ENCODE measurements at places on chromosomes 16 and 17.

GRCh38 chr17:340074-340473 lies 12.5 kb downstream of the RPH3AL start:
- DNase-seq, result no peak

- no peak for DNase-seq
Observed at GRCh38 chr16:17491140-17491662, 20.4 kb upstream of the XYLT1 start.

- DNase-seq, result no peak
Observed at GRCh38 chr16:48526058-48526957, 83.7 kb downstream of the N4BP1 start.

- no peak for DNase-seq
Observed at GRCh38 chr17:14304773-14305517, 4.1 kb downstream of the HS3ST3B1 start.

GRCh38 chr17:17701658-17702057 lies 20.4 kb downstream of the RAI1 start:
- DNase-seq, result no peak

DNA sequence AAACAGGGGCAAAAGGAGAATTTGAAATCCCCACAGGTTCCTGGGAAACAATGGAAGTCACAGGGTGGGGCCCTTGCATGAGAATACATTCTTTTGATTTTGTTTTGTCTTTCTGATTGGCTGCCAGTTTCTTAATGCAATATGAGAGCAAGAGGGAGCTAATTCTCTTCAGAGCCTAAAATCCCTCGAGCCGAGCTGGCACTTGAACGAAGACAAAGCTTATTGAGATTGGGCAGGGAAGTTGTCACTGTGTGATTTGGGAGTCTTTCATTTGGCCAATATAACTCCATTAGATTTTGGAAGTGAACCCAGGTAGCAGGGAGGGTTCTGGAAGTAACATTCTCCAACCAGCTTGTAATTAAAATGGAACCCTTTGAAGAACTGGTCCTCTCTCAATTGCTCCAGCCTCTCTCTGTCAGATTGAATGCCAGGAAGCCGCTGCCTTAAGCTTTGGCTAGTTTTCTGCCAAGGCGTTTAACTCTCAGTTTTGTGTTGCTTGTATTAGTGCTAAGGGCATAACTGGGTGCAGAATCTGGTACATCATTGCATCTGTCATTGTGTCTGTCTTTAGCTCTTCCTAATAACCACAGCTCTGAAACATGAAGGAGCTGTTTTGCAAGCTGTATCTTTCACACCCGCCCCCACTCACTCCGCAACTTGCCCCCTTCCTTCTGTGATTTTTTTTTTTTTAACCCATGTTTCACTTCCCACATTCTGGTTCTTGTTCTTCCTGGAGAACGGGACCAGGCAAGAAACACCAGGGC lies 272.0 kb downstream of the MAF start:
- DNase-seq, result no peak

DNA sequence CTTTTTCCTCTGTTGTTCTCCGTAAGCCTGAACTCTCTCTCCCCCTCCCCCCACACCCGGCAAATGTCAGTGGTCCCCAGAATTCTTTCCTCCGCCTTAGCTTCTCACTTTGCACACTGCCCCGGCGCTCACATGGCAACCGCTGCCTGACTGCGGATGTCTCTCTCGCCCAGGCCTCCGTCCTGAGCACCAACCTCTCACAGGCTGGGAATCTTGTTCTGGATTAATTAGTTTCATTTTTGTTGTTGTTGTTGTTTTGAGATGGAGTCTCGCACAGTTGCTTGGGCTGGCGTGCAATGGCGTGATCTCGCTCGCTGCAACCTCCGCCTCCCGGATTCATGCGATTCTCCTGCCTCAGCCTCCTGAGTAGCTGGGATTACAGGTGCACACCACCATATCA lies 16.7 kb downstream of the C17orf100 start:
- no peak for DNase-seq

- no peak for DNase-seq
Observed at GRCh38 chr17:40021451-40021971, 6.3 kb downstream of the CSF3 start.

DNA sequence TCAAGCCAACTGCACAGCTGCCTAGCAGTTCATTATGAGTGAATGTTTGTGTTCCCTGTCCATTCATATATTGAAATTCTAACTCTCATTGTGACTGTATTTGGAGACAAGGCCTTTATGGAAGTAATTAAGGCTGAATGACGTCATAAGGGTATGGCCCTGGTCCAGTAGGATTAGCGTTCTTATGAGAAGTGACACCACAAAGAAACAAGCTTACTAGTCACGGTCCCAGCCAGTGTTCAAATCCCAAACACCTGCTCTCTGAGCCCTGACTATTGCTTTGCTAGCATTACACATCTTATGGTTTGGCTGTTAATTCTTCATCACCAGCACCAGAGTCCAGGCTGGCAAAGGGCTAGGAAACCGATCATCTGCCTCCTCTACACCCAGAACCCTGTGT lies 2.2 kb downstream of the ZNF668 start:
- DNase-seq, result no peak

DNA sequence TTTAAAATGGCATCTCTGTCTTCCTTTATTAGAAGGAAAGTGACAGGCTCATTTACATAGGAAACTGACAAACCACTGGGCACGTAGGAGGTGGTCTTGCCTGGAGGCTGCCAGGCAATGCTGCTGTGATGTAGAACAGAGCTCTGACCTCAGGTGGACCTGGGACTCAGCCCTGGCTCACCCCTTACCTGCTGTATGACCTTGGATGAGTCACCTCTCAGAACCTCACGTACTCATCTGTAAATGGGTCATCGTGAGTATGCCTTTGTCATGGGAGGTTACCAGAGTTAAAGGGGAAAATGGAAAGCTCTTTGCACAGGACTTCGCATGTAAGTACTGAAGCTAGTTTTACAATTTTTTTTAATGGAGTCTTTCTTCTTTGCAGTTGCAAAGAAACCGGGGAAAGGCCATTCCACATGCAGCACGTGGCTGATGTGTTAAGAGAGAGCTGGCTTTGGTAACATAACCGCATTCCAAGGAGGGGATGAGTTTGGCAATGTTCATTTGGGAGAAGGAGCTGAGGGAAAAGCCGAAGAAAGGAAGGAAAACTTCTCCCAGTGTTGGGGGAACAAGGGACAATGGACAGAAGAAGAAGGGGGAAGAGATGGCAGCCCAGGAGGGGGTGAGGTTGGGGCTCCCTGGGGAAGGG lies 37.4 kb upstream of the LONP2 start:
- DNase-seq, result no peak

DNA sequence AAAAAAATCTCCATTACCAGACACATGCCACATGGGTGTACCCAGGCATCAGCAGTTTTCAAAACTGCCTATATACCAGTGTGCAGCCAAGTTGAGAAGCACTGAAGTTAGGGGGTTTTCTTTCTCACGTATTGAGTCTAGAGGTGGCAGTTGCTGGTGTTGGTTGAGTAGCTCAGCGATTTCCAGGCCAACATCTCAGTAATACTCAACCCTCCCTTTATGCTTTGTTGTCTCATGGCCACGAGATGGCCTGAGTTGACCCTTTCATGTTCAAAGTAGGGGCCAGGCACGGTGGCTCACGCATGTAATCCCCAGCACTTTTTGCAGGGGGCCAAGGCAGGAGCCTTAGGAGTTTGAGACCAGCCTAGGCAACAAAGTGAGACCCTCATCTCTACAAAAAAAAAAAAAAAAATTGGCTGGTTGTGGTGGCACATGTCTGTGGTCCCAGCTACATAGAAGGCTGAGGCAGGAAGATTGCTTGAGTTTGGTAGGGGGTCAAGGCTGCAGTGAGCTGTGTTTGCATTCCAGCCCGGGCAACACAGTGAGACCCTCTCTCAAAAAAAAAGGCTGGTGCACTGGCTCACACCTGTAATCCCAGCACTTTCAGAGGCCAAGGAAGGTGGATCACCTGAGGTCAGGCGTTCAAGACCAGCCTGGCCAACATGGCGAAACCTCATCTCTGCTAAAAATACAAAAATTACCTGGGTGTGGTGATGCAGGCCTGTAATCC lies 10.8 kb downstream of the LRRC3C start:
- no peak for DNase-seq

GRCh38 chr16:11554053-11554452 lies 32.7 kb downstream of the LITAF start:
- no peak for DNase-seq

GRCh38 chr16:78106686-78107085 lies 7.2 kb downstream of the WWOX start:
- no peak for DNase-seq

DNA sequence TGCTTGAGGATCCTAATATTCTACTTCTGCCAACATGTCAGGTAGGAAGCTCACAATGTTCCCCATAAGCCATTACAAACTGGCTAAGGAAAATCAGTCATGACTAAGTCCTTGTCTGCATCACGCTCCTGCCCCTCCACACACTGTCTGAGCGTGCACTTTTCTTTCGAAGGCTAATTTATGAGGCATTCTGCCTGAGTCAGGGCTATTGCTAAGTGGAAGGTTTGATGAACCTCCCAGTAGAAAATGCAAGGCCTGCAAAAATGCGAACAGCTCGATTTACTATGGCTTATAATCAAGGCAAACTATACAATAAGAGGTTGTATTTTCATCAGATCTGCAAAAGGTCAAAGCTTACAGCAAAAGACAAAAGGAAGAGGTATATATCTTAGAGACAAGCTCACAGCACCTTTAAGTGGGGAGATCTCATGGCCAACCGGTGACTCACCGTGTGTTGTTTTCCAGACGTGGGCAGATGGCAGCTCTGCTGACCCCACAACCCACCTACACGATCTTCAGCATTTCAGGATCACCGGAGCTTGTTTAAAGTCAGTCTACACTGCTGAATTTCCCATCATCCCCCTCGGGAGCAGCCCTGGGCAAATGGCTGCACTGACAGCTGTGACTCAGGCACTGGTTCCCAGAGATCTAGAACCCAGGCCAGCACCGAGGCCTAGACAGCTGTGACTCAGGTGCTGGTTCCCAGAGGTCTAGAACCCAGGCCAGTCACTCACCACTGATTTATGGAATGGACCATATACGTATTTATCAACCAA lies 26.1 kb downstream of the MEAK7 start:
- no peak for DNase-seq

DNA sequence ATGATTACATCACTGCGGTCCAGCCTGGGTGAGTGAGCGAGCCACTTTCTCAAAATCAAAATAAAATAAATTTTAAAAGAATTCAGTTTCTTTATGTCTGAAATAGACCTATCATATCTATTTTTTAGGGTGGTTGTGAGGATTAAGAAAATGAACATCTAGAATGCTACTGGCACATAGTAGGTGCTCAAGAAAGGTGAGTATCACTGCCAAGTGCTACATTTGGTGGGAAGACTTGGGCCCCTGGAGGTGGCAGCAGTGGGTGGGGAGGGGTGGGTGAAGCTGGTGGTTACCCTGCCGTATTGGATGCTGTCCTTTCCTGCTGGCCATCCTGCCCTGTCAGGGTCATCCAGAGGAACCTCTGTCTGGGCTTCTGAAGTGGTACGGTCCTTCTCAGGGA lies 50.3 kb downstream of the ABCC6 start:
- DNase-seq, result no peak

DNA sequence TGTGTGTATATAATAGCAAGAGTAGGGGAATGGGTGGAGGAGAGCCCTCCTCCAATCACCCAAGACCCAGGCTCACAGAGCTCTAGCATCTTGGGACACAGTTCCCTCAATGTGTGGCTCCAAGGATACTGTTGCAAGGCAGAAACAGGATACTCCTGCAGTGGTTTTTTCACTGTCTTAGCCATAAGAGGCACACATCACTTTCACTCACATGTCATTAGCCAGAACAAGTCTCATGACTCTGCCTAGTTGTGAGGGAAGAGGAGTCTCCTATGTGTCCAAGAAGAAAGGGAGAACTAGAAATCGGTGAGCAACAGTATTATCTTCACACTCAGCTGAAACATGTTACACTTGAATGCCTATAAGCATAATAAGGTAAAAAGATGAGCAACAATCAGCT lies 11.1 kb upstream of the NUDT7 start:
- DNase-seq, result no peak

DNA sequence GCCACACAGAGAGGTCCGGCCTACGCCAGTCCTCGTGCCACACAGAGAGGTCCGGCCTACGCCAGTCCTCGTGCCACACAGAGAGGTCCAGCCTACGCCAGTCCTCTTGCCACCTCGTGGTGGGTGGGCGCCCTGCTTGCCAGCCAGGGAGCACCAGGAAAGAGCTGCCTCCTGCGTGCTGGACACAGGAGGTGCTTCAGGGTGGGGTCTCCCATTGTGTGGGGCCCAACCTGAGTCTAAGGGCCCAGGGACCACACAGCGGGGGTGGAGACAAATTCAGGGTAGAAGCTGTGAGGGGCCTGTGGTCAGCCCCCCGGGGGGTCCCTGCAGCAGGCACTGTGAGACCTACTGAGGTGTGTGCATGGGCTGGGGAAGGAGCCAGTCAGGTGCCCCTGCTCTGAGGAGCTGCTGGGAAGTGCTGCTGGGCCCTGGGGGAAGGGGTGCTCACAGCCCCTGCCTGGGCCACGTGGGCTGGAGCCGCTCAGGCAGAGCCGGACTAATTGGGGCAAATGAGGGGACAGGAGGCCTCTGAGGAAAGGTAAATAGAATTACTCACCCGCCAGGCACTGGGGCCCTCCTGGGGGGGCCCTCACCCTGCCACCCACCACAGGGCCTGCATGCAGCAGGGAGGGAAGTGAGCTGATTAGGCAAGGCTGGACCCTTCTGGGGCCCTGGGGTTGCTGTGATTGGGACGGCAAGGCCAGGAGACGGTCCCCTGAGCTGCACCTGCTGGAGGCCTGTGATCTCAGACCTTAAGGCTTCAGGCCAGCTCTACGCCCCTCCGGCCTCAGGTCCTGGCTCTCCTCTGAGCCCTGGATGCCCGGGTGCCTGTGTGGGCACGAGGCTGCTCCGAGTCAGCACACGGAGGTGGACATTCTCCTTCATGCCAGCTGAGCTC lies 11.0 kb downstream of the GCGR start:
- no peak for DNase-seq

DNA sequence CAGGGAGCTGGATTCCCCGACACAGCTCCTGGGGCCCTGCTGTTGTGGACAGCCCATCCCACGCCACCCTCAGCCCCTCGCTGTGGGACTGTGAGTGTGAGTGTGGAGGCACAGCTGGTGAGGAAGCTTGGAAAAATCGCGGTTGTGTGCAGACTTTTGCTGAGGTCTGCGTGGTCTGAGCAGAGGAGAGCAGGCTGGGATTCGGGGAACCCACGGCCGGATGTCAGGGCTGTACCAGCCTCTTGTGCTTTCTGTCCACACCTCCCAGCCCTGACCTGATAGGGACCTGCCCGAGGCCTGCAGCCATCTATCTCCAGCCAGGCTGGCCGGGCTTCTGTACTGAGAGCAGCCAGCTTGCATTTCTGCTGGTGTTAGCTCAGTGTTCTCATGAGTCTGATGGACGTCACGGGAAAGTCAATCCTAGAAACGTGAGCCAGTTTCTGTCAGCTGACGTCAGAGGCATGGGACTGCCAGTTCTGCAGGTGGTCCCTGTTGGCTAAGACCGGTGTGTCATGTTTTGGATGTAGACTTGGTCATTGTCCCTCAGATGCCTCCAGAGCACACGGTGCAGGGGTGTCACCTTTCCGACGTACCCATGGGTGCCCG lies 72.8 kb upstream of the ZNF750 start:
- DNase-seq, result no peak

- no peak for DNase-seq
Observed at GRCh38 chr16:90011508-90011819, 7.8 kb downstream of the DBNDD1 start.

Measured in activated gamma-delta T cell treated with Interleukin-2 at 50 U/mL for 16 hours (primary cell).